Esophagus squamous epithelium (tissue), 5 donors: ENCODE measurements at places on chromosomes 1 and 21.

DNA sequence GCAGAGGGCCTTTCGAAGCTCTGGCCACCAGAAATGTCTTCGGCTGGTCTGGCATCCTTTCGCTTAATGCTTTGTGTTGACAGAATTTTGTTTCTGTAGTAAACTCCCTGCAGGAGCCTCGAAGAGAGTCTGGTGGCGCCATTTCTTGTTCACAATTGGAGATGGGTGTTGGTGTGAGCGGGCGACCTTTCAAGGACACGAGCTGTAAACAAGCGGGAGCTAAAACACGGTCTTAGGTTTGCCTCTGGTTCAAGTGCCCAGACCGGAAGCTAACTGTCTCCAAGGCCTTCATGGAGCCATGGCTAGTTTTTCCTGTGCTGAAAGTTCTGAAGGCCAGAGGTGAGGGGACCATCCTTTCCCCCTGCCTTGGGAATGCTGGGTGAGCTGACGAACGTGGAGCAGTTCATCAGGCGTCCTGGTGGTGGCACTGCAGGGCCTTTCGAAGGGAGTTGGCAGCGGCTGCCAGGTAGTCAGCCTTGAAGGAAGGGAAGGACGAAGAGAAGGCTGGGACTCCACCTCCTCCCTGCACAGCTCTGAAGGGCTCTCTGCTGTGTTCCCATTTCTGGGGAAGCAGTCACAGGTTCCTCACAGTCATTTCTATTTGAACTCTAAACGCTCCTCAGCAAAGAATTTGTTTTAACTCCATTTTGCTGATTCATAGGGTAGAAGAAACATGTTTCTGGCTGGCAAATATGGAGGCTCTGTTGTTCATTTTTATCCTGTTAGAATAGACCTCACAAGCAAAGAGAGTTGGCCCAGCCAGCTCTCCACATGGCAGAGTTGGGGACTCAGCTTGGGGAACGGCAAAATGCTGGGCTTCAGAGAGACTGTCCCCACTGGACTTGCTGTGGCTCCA, 35.2 kb downstream of the URB2 start:
- peaks cover 58% of the 10 kb centered on the region for H3K36me3 ChIP-seq
- H3K27ac ChIP-seq, result no peak overlapping the region
- no peak for DNase-seq
- no peaks in the 10 kb centered on the region for H3K27me3 ChIP-seq
- H3K4me3 ChIP-seq, result no peak overlapping the region

DNA sequence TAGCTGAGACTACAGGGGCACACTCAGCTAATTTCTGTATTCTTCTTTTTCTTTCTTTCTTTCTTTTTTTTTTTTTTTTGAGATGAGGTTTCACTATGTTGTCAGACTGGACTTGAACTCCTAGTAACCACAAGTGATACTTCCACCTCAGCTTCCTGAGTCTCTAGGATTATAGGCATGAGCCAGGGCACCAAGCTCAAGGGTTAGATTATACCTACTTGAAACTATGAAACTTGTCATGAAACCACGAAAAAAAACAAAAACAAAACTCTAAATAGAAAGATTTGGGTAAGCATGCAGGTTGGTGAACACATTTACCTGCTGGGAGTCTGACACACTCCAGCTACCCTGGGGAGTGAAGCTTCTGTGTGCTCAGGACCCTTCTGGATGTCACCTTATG, 2250.4 kb downstream of the MRPL39 start:
- H3K36me3 ChIP-seq, result no peaks in the 10 kb centered on the region
- no peak for DNase-seq
- no peak overlapping the region for H3K4me3 ChIP-seq

DNA sequence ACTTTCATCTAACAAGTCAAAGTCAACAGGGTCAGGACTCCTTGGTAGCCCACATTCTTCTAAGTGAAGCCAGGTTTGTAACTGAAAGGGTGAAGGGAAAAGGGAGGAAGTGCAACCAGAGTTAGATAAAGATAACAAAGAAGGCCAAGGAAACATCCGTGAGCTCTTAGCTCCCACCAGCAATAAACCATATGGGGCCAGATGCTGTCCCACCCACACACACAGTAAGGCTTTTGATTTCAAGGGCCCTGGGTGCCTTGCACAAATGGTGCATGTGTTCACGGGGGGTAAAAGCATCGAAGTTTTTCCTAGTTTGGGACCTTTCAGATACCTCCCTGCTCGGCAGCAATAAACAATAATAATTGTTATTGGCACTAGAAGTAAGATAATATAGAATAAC, 5.1 kb upstream of the TIAM1 start:
- no peak for DNase-seq
- H3K27ac ChIP-seq, result peak overlapping the region; percentile 17
- H3K27me3 ChIP-seq, result no peaks in the 10 kb centered on the region
- H3K4me1 ChIP-seq, result no peaks in the 10 kb centered on the region

GRCh38 chr1:181354865-181355264, 128.5 kb upstream of the CACNA1E start:
- H3K27ac ChIP-seq, result no peak overlapping the region
- no peaks in the 10 kb centered on the region for H3K27me3 ChIP-seq
- no peak for DNase-seq
- H3K4me3 ChIP-seq, result no peak overlapping the region
- no peaks in the 10 kb centered on the region for H3K36me3 ChIP-seq
- H3K4me1 ChIP-seq, result no peaks in the 10 kb centered on the region

DNA sequence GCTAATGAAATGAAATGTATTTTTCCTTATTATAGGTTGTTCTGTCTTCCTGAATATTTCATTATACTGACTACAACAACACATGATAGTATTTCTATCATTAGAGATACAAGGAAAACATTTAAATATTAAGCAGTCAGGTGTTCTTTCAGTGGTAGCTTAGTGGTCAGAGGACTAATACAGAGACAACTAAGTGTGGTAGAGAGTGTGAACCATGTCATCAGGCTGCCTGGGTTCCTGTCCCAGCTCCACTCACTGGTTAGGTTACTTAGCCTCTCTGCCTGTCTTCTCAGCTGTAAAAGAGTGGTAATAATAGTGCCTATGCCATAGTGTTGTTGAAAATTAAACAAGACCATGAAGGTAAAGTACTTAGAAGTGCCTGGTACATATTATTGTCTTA, 3.9 kb downstream of the UAP1 start:
- peaks cover 78% of the 10 kb centered on the region for H3K4me1 ChIP-seq
- H3K27ac ChIP-seq, result no peak overlapping the region
- DNase-seq, result no peak

GRCh38 chr1:7745783-7746182, 25.3 kb upstream of the VAMP3 start:
- H3K4me1 ChIP-seq, result peaks cover 3% of the 10 kb centered on the region
- H3K27me3 ChIP-seq, result no peaks in the 10 kb centered on the region

- H3K36me3 ChIP-seq, result no peaks in the 10 kb centered on the region
- H3K4me3 ChIP-seq, result no peak overlapping the region
- no peaks in the 10 kb centered on the region for H3K27me3 ChIP-seq
- H3K27ac ChIP-seq, result no peak overlapping the region
These were observed 22.3 kb downstream of the FOXJ3 start for GRCh38 chr1:42312576-42313212.

DNA sequence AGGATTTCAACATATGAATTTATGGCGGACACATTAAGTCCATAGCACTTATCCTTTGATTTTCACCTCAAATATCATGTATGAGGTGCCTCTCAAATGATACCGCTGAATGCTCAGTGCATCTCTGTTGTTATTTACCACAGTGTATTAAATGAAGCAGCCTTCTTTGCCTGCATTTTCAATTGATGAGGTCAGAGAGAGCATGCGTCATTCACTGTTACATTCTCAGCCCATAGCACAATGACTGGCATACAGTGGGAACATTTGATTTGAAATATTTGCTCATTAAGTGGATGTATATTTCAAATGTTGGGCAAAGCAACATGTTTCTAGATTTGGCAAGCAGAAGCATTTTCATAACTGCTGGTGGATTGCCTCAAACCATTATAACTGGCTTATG, 45.7 kb downstream of the LRRC7 start:
- no peak overlapping the region for H3K27ac ChIP-seq
- H3K4me3 ChIP-seq, result no peak overlapping the region
- DNase-seq, result no peak
- H3K27me3 ChIP-seq, result no peaks in the 10 kb centered on the region
- no peaks in the 10 kb centered on the region for H3K4me1 ChIP-seq

GRCh38 chr1:200423235-200423634, 13.4 kb upstream of the ZNF281 start:
- H3K4me3 ChIP-seq, result no peak overlapping the region
- DNase-seq, result no peak
- no peak overlapping the region for H3K27ac ChIP-seq

DNA sequence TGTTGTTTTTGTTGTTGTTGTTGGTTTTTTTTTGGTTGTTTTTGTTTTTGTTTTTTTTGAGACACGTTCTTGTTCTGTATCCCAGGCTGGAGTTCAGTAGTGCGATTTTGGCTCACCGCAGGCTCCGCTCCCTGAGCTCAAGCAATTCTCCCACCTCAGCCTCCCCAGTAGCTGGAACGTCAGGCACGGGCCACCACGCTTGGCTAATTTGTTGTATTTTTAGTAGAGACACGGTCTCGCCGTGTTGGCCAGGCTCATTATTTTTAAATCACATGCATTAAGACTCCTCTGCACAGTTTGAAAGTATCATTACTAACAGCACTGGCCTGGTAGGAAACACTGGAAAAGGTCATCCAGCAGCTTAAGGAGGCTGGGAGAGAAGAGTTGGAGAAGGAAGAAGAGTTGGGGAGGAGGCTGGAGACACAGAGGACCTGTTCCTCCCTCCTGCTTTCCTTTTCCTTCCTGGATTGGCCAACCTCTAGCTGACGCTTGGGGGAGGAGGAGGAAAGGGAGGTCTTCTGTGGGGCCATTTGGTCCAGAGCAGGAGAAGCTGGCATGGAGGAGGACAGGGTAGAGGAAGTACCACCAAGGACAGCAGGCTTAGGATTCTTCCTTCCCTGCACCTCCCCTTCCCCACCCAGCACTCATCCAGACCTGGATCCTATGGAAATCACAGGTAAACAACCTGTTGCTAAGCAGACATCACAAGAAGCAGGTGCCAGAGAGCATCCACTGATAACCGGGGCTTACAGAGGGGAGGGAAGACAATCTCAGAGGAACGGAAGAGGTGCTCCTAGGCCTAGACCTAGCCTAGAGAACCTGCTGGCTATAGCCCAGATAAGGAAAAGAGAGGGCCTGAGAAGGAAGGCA, 71.9 kb upstream of the GOLT1A start:
- H3K4me3 ChIP-seq, result no peak overlapping the region
- H3K4me1 ChIP-seq, result peaks cover 3% of the 10 kb centered on the region
- no peak for DNase-seq

DNA sequence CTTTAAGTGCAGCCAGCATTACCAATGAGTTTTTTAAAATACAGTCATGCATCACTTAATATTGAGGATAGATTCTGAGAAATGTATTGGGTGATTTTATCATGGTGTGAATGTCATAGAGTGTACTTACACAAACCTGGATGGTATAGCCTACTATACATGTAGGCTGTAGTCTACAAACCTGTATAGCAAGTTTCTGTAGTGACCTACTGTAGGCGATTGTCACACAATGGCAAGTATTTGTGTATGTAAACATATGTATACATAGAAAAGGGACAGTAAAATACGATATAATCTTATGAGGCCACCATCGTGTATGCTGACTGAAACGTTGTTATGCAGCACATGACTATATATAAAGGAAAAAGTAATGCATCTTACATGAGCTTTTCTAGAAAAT, 48.2 kb downstream of the RPE65 start:
- H3K27me3 ChIP-seq, result no peaks in the 10 kb centered on the region
- H3K4me3 ChIP-seq, result no peak overlapping the region
- no peak overlapping the region for H3K27ac ChIP-seq
- H3K36me3 ChIP-seq, result no peaks in the 10 kb centered on the region
- H3K4me1 ChIP-seq, result no peaks in the 10 kb centered on the region
